ENCODE measurements at places on chromosomes 2 and 18.

DNA sequence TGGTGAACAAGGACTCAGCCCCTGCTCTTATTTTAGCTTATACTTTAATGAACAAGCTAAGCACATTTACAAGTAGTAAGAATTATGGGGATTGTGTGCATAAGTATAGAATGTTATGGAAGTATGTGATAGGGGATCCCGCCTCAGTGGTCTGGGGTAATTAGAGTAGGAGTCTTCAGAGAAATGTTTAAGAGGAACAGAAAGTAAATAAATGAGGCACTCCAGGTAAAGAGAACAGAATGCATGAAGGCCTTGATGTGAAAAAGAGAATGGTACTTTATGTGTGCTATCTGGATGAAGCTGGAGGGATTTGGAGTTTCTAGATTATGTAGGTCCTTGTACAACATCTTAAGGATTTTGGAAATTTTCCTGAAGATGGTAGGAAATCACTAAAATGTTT, 76.6 kb downstream of the BMPR2 start:
- DNase-seq: no peak

- no peak for DNase-seq
Measured at GRCh38 chr2:111716905-111717775, 166.9 kb downstream of the ANAPC1 start.

- no peak for DNase-seq
Measured at GRCh38 chr18:5532066-5532465, 11.7 kb downstream of the EPB41L3 start.

- DNase-seq: no peak
Measured at GRCh38 chr2:162230761-162231160, 12.5 kb downstream of the FAP start.

- no peak for DNase-seq
Measured at GRCh38 chr2:132374551-132374950, 42.1 kb upstream of the GPR39 start.

All from iPS DF 19.7 (cell line).